T-helper 2 cell treated with Interferon-gamma antibody and Interleukin-4, amounts not matched to agents 5 μg/mL and 100 μg/mL, for 36 hours (primary cell): ENCODE measurements at places on chromosomes 2 and 18.

GRCh38 chr2:40458271-40458794 lies 6.4 kb upstream of the SLC8A1 start:
- peaks cover 2% of the 10 kb centered on the region for H3K4me1 ChIP-seq
- no peaks in the 10 kb centered on the region for H3K36me3 ChIP-seq
- H3K27me3 ChIP-seq, result peaks cover 15% of the 10 kb centered on the region
- no peak overlapping the region for H3K27ac ChIP-seq
- no peak for DNase-seq

DNA sequence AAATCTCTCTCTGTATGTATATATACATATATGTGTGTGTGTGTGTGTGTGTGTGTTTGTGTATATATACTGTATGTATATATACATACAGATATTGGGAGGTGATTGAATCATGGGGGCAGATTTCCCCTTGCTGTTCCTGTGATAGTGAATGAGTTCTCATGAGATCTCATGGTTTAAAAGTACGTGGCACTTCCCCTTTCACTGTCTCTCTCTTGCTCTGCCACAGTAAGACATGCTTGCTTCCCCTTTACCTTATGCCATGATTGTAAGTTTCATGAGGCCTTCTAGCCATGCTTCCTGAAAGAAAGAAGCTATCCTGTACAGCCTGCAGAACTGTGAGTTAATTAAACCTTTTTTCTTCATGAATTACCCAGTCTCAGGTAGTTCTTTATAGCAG lies 18.8 kb upstream of the CCDC195 start:
- H3K36me3 ChIP-seq, result no peaks in the 10 kb centered on the region
- no peak overlapping the region for H3K4me3 ChIP-seq
- no peaks in the 10 kb centered on the region for H3K27me3 ChIP-seq
- no peaks in the 10 kb centered on the region for H3K4me1 ChIP-seq

GRCh38 chr18:29383311-29384273 lies 1206.7 kb upstream of the CDH2 start:
- H3K27me3 ChIP-seq, result no peaks in the 10 kb centered on the region
- H3K27ac ChIP-seq, result no peak overlapping the region
- H3K4me1 ChIP-seq, result no peaks in the 10 kb centered on the region
- no peak for DNase-seq

DNA sequence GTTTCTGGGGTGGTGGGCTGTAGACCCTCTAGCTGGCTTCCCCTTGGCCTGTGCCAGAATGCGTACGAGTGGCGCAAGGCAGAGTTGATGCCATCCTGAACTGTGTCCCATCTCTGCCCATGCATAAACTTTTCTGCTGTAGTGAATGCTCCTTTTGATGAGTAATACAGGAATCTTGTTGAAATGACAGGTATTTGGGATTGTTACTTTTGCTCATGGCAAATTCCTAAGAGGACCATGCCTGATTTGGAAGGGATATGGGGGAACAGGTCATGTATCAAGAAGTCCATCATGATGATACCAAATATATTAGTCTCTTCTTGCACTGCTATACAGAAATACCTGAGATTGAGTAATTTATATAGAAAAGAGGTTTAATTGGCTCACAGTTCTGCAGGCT lies 648.0 kb downstream of the SLC4A3 start:
- no peak overlapping the region for H3K27ac ChIP-seq
- H3K36me3 ChIP-seq, result no peaks in the 10 kb centered on the region
- DNase-seq, result no peak
- no peak overlapping the region for H3K4me3 ChIP-seq

DNA sequence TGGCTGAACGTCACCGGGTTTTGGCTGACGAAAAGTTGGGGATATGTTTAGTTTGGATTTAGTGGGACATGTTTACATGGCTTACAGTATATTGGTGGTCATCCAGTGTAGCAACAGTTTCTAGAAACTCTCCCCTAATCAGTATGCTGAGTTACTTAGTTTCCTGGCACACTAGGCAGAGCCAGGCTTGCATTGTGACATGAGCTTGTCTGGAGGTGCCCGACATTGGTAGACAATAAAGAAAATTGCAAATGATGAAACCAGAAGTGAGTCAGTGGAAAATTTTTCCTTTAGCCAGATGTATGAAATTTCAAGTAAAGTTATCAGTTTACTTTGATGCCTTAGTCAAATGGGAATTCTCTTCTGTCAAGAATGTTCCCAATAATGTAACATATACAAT lies 276.1 kb downstream of the RDH14 start:
- H3K27ac ChIP-seq, result no peak overlapping the region
- no peak overlapping the region for H3K4me3 ChIP-seq
- H3K36me3 ChIP-seq, result no peaks in the 10 kb centered on the region
- H3K4me1 ChIP-seq, result no peaks in the 10 kb centered on the region

DNA sequence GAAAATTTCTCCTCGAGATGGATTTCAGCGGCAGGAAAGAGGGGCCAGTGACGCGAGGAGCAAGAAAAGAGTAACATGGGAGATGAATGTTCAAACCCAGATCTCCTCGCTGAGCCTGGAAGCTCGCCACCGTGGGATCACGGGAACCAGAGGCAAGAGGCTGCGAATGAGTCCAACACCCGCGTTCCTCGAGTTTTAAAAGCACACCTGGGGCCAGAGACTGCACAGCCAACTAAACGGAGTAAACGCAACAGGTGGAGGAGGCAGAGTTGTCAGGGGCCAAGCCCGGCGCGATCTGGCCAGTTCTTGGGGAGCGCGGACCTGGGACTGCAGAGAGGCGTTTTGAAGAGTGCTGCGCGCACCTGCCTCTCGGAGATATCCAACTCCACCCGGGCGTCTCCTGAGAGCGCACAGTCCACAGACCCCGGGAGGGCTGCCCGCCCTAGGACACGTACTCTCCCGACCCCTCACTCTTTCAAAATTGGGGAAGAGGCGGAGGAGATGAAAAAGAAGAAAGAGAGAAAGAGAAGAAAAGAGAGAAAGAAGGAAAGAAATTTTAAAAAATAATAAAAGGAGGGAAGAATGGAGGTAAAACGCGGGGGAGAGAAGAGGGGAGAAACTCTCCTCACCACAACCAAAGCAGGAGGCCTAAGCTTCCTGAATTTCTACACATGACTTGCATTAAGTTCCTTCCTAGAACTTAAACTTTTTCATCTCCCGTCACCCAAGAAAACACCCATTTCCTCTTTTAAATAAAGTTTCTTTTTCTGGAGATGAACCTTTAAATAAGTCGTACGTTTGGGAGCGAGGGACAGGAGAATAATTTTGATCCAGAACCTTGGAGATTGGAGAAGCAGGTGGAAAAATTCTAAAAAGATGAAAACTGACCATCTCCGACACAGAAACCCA lies 5.3 kb upstream of the PAX3 start:
- H3K27me3 ChIP-seq, result peaks cover 98% of the 10 kb centered on the region
- peaks cover 9% of the 10 kb centered on the region for H3K36me3 ChIP-seq
- peak overlapping the region; percentile 50 for H3K4me3 ChIP-seq
- peaks cover 21% of the 10 kb centered on the region for H3K4me1 ChIP-seq

GRCh38 chr18:10346749-10347415 lies 107.6 kb upstream of the APCDD1 start:
- H3K4me3 ChIP-seq, result no peak overlapping the region
- H3K27me3 ChIP-seq, result no peaks in the 10 kb centered on the region
- H3K36me3 ChIP-seq, result no peaks in the 10 kb centered on the region
- H3K27ac ChIP-seq, result no peak overlapping the region
- no peak for DNase-seq

- no peak overlapping the region for H3K27ac ChIP-seq
- no peaks in the 10 kb centered on the region for H3K4me1 ChIP-seq
- no peaks in the 10 kb centered on the region for H3K36me3 ChIP-seq
Observed at GRCh38 chr2:105442721-105443120, 43.9 kb upstream of the FHL2 start.

- H3K36me3 ChIP-seq, result no peaks in the 10 kb centered on the region
- H3K27me3 ChIP-seq, result no peaks in the 10 kb centered on the region
- H3K4me1 ChIP-seq, result no peaks in the 10 kb centered on the region
- H3K4me3 ChIP-seq, result no peak overlapping the region
Observed at GRCh38 chr2:162609798-162610197, 228.8 kb downstream of the KCNH7 start.

GRCh38 chr2:28401411-28401810 lies 8.8 kb downstream of the FOSL2 start:
- H3K27ac ChIP-seq, result no peak overlapping the region
- H3K36me3 ChIP-seq, result peaks cover 33% of the 10 kb centered on the region
- no peak overlapping the region for H3K4me3 ChIP-seq
- no peak for DNase-seq
